ENCODE measurements at places on chromosomes 12 and 14.

DNA sequence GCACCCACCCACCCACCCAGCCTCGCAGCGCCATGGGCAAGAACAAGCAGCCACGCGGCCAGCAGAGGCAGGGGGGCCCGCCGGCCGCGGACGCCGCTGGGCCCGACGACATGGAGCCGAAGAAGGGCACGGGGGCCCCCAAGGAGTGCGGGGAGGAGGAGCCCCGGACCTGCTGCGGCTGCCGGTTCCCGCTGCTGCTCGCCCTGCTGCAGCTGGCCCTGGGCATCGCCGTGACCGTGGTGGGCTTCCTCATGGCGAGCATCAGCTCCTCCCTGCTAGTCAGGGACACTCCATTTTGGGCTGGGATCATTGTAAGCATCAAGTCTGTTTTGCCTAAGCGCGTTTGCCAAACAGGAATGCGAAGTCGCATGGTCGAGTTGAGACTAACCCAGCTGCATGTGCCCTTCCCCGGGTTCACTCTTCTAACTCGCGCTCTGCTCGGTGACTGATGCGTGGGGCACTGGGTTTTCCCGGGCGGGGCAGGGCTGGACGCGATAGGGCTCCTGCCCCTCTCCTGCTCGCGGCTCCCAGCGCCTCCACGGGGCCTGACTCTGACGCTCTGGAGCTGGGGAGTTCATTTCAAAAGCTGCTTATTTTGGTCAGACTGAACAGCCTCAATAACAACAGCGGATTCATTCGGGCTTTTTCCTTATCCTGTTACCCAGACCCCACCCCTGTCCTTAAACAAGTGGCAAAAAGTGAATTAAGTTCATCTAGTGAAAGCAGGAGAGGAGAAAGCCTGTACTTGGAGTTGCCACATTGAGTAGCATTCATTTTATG is 458 bp downstream of the SSPN start:
- DNase-seq, result no peak

- DNase-seq, result no peak
These were observed 7.2 kb upstream of the MYL2 start for GRCh38 chr12:110927546-110927945.

GRCh38 chr14:101721951-101722661 is 39.4 kb upstream of the PPP2R5C start:
- peak; percentile 85 for DNase-seq

DNA sequence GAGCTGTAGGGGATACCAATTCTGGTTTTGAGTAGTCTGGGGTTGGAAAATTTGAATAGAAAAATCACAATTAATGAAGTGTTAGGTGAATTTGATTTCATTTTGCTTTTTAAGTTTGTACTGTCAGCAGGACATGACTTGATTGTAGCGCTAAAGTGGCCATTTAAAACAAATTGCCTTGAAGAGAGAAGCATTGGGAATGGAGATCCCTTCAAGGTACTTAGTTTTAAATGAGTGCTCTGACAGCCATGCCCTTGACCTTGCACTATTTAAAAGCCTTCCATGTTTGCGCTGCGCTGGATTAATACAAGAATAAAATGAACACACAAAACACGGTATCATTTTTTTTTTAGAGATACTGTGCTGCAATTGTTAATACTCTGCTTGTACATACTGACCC is 345.9 kb downstream of the NAV3 start:
- DNase-seq, result no peak

GRCh38 chr12:109827566-109828550 is 5.3 kb downstream of the TRPV4 start:
- DNase-seq, result no peak

DNA sequence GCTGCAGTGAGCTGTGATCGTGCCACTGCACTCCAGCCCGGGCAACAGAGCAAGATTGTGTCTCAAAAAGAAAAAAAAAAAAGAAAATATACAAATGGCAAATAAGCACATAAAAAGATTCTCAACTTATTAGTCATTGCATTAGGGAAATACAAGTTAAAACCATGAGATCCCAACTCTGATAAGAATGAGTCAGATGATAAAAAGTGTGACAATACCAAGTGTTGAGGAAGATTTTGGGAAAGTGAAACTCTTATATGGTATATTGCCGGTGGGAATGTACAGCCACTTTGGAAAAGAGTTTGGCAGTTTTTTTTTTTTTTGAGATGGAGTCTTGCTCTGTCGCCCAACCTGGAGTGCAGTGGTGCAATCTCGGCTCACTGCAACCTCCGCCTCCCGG is 7.6 kb upstream of the PRPF40B start:
- DNase-seq, result no peak

DNA sequence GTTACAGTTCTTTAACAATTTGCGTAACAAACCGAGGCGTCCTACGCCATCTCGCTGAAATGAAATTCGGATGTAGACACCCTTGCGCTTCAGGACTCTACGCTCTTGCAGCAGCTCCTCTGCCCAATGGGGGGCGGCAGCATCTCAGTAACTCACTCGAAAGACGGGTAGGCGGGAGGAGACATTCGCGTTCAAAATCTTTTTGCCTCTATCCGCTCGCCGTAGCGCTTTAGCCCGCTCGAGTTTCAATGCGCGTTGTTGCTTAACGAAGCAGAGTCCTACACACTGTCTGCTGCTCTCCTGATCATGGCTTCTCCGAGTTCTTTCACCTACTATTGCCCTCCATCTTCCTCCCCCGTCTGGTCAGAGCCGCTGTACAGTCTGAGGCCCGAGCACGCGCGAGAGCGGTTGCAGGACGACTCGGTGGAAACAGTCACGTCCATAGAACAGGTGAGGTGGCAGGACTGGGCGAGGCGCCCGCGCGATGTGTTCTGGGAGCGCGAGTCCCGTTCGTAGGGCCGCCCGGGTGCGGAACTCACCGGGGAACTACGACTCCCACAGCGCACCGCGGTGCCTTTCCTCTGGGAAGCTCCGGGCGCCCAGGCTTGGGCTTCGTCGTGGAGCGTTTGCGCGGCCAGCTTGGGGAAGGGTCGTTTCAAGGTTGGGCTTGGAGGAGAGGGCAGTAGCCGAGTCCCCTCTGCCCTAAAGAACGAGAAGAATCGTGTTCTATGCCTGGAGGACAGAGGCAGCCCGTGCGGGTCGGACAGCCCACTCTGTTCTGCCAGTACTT is at the start of gene FNTB:
FNTB (plus strand) TSS at position 248 of the 790 bp plus-strand sequence; CDS start at position 307, 59 bp downstream.
- peak; percentile 92 for DNase-seq

GRCh38 chr12:14961466-14962152 is at the start of gene ARHGDIB:
ARHGDIB (minus strand) TSS chr12:14961601; CDS start chr12:14950712, 10,889 bp downstream.
- DNase-seq, result peak; percentile 81

DNA sequence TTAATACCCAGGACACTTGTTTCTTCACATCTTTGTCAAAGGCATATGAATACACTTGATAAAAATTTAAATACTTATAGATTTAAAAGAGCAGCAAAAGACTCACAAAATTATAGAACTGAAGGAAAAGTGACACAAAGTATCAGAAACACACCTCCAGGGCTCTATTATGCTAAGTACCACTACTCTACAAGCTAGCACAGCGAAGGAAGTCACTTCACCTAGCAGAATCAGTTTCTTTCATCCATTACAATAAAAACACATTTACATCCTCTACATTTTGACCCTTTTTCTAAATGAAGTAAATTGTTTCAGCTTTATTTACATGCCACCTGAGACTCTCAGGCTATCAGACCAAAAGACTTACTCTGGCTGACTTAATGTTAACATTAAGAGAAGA is 26.6 kb upstream of the PTPRB start:
- no peak for DNase-seq

DNA sequence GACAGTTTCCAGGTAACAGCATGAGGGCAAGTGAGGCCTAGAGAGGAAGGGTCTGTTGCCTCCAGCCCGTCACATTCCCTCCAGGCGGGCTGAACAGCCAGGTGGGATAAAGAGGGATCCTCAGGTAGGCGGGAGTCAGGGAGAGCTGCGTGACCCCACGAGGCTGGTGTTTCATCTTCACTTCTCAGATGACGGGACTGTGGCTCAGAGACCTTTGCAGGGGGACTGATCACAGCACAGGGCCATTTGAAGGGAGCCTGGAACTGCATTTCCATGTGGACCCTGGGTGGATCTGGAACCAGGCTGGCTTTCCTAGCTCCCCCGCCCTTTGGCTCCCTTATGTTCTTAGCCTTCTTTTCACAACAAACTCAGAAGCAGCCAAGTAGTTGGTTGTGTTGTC is 37.4 kb downstream of the SH2B3 start:
- no peak for DNase-seq

- no peak for DNase-seq
These were observed 18.9 kb upstream of the COCH start for GRCh38 chr14:30855345-30856037.

- peak; percentile 82 for DNase-seq
These were observed 2.7 kb downstream of the CMTM5 start for GRCh38 chr14:23379366-23380196.

DNA sequence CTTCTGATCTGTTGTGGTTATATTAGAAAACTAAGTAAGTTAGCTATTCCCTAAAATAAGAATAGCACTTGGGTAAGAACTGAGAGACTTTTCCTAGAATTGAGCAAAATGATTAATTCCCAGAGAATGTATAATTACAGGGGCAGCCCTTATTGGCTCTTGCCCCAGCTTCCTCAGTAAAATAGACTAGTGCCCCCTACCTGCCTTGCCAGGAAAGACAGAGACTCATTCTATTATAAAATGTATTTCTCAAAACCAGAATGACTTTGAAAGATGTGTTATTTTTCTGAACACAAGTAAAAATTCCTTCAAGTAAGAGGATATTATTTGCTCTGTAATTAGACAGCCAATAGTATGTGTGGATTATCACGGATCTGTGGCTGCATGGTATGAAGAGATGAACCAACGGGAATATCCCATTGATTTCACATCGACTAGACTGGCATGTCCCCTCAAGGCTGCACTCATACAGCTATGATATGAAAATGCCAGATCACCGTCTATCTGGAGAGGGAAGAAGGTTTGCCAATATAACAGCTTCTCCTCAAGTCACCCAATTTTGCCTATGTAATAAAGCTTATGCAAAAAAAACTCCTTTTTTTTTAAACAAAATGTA is 7.4 kb upstream of the GLRX5 start:
- DNase-seq, result peak; percentile 72

GRCh38 chr12:28186500-28186899 is 3.8 kb upstream of the CCDC91 start:
- DNase-seq, result no peak

- DNase-seq, result no peak
These were observed 46.3 kb downstream of the PTPRQ start for GRCh38 chr12:80490329-80490728.

DNA sequence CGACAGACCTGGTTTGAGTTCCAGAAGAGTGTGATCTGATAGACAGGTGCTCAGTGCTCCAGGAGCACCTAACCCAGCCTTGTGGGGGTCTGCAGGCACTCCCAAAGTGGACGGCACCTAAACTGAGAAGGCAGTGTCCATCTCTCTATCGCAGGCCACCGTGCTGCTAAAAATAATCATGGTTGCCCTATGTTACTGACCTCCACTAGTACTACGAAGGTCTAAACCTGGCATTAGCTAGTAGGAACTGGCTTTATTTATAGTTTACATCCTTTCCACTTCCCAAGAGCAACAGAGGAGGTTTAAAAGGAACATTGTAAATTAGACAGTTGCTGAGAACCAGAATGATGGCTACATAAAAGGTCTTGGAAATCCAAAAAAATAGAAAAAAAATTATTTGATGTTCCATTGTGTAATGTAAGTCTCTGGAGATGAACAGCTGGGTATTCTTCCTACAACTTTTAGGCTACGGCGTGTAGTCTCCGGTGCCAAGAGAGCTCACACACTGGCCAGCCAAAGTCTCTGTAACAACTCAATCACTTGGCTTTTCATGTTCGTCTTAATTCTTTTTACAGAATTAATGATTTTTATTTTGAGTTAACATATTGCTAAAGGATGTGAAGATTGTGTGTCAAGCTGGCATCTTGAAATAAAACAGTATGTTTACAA is 27.3 kb downstream of the PPFIBP1 start:
- DNase-seq, result no peak

- peak; percentile 30 for DNase-seq
These were observed 13.8 kb downstream of the DTX1 start for GRCh38 chr12:113070117-113070906.

- DNase-seq, result no peak
These were observed 12.7 kb downstream of the FOS start for GRCh38 chr14:75291331-75291730.

GRCh38 chr12:89476904-89477595 is 47.5 kb downstream of the GALNT4 start:
- no peak for DNase-seq

DNA sequence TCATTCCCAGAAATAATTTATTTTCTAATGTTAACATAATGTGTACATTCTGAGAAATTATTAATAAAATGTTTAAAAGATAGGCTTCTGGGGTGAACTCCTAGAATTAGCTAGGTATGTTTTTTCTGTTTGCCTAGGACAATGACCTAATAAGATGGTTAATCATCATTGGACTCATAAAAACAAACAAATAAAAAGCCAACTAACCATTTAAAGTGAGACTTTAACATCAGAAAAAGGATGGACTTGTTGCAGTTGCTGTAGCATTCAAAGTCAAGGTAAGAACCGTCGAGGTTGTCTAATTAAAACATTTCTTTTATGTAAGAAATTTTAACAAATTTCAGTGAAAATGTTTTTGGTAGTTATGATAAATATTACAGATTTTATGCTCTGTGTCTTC is at the start of gene SLCO1B3:
SLCO1B3 (plus strand) TSS at position 219 of the 400 bp plus-strand sequence. CDS start 5,034 bp downstream, outside the sequence.
- no peak for DNase-seq

DNA sequence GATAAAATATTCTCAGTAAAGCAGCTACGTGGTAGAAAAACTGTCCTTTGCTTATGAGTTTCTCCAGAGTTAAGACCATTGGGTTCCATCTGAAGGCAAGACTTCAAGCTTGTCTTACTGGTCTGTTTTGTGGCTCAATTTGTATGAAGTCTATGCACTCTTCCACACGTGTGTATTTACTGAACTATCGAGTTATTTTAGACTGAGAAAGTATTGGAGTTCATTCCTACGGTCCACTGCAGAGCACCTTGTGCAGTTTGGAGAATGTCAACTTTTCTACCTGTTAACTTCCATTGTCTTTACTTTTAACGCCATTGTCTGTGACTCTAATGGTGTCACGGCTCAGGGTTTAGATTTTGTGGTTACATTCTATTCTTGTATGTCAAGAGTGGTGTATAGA is 3.7 kb downstream of the HIF1A start:
- no peak for DNase-seq

DNA sequence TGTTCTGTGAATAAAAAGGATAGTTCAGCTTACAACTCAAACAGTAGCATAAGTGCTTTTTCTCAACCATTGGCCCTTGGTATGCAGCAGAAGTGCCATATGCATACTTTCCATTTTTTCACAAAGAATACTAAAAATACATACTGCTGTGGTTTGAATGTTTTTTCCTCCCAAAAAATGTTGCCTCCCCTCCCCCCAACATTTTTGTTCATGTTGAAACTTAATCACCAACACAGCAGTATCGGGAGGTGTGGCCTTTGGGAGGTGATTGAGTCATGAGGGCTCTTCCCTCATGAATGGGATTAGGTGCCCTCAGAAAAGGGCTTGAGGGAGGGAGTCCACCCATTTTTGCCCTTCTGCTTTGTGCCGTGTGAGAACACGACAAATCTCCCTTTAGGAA is 198.6 kb downstream of the ESR2 start:
- no peak for DNase-seq

GRCh38 chr14:54169254-54169924 is 212.8 kb upstream of the BMP4 start:
- DNase-seq, result no peak

GRCh38 chr12:54611715-54612149 is 23.0 kb downstream of the LACRT start:
- DNase-seq, result no peak

- DNase-seq, result no peak
These were observed 162.1 kb upstream of the LHX5 start for GRCh38 chr12:113633678-113634332.

GRCh38 chr14:75068294-75069120 is 934 bp upstream of the ZC2HC1C start:
- no peak for DNase-seq
